Activated naive CD4-positive, alpha-beta T cell treated with anti-CD3 and anti-CD28 coated beads, Interleukin-2, amount 10 ng/mL, durations not matched to agents 7 days and 5 days (primary cell): ENCODE measurements at places on chromosomes 5 and 9.

- DNase-seq: peak; percentile 20
Observed at GRCh38 chr9:119365291-119366027, 3.8 kb downstream of the BRINP1 start.

DNA sequence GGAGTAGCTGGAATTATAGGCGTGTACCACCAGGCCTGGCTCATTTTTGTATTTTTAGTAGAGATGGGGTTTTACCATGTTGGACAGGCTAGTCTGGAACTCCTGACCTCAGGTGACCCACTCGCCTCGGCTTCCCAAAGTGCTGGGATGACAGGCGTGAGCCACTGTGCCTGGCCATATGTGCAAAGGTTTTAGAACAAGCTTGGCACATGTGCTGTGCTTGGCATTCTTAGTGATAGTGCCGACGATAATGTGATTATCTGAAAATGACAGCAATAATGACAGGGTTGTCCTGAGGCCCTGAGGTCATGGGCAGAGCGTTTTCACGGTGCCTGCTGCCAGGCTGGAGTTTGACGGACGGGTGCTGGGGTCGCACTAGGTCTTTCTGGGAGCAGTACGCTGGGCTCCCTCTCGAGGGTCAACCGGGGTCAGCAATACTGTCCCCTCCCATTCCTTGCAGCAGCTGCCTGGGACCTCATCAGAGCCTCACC, 42.6 kb downstream of the HMCN2 start:
- no peak for DNase-seq

GRCh38 chr9:133269537-133270362, 5.3 kb downstream of the ABO start:
- no peak for DNase-seq

GRCh38 chr5:102916109-102916508, 161.0 kb downstream of the PAM start:
- DNase-seq: no peak

DNA sequence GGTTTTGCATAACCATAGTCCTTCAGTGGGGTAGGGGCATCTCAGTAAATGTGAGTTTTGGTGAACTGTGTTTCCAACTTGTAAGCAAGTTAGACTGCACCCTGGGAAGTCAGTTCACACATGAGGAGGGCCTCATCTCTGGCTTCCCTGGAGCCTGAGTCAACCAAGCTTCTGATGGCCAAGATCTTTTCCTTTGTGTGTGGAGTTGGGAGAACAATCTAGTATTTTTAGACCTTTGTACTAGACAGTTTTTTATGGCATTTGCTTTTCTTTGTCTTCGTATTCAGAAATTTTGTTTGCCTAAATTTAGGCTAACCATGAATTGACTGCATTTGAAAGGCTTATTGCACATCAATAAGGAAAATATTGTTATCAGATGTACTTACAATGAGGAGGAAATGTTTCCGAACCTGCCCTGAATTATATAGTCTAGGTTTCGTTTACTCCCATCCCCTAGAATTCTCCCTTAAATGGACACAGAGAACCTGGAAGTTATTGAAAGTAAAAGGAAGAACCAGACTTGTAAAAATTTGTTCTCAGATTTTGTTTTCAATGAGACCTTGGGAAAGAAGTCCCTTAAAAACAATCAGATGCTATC, 204.6 kb downstream of the AOPEP start:
- no peak for DNase-seq

GRCh38 chr5:17024686-17025180, 88.6 kb upstream of the MYO10 start:
- no peak for DNase-seq

- no peak for DNase-seq
Observed at GRCh38 chr5:82534986-82535385, 256.8 kb upstream of the RPS23 start.

DNA sequence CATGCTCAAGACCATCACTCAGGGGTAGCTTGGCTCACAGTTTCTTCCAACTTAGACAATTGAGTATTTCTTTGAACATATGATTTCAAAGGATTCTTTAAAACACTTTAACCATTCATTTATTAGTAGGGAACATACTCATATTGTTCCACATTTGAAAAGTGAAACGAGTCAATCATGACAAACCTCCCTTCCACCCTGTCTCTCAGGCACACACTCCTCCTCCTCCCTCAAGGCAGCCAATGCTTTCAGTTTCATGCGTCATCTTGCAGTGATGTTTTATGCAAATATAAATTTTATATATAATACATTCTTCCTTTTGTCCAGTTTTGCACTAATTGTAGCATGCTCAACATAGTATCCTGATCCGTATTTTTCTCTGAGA, 126.0 kb upstream of the BOD1 start:
- DNase-seq: no peak

DNA sequence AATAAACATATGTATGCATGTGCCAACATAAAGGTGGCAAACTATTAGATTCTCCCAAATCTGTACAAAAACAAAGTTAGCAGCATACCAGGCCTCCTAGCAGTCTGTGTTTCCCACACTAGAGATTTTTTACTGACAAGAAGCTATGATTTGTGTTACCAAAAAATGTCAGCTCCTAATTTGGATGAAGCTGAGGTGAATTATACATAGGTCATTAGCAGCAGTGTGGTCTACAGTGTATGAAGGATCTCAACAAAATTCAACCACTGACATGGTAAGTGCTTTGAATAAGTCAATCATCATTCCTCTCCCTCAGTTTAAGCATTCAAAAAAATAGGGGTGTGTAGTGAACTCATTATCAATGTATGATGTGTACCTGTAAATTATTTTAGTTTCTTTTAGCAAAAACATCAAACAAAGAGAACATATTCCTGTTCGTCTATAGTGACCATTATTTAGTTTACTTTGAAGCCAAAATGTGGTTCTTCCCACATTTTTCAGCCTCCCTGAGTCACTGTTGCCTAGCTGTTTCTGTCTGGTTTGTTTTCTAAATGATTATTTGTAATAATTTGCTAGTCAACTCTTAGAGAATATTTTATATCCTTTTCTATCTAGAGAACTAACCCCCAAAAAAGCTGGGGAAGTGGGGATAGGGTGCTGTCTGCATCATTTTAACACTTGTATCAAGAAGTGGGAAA, 52.1 kb upstream of the RGMB start:
- no peak for DNase-seq

DNA sequence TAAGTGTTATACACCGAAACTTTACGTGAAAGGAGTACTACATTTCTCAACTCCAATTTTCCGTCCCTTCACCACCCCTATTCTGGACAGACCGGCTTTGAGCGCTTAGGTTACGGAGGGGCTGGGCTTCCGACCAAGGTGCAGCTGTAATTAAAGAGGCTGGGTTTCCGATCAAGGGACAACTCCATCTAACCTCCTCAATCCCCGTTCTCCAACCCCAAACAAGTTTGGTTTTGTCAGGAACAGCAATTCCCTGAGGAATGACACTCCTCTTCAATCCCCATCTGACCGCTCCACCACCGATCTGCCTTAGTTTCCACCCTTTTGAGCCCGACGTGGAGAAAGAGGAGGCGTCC, 577 bp downstream of the TUT7 start:
- no peak for DNase-seq

GRCh38 chr9:88691811-88692210, 156.8 kb downstream of the NXNL2 start:
- no peak for DNase-seq

DNA sequence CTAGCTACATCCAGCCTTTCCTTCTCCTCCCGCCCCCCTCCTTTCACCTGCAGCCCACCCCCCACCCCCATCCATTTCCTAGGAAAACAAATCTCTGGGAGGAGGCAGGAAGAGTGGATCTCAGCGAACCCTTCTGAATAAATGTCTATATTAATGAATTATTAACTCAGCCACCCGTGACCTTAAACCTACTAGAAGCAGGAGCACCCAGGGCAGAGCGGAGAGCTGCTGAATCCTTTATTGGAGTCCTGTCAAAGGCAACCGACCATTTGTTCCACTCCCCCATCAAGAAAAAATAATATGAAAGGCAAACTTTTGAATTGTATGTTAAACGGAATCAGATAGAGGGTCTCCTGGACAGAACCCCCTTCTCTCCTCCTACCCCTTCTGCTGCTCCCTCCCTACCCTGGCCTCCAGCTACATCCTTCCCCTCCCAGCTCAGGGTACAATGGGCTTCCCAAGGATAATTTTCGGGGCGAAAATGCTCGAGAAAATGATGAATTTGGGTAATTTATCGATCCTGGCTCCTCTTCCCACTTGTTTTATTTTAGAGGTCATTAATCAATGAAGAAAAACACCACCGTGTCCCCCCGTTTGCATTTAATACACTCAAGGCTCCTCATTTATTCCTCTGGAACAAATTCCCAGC, 3.3 kb upstream of the PRDM6 start:
- no peak for DNase-seq

DNA sequence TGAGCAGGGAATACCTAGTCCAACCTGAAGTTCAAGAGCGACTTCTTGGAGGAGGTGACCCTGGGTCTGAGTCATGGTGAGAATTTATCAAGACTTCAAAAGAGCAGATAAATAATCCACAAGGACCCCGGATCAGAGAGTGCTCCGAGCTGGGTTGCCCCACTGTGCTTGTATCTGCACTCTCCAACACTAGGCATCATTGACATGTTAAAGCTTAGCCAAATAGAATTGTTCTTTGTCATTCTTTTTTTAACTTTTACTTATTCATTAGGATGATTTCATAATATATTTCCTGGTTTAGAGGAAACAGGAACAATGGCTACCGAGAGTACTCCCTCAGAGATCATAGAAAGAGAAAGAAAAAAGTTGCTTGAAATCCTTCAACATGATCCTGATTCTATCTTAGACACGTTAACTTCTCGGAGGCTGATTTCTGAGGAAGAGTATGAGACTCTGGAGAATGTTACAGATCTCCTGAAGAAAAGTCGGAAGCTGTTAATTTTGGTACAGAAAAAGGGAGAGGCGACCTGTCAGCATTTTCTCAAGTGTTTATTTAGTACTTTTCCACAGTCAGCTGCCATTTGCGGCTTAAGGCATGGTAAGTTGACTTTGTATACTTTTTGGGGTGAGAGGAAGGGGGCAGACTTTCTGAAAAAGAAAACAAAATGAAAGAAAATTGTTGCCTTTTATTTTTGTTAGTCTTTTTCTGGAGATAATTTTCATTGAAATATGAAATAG, at the start of gene CARD6:
Gene CARD6 (plus strand): TSS at position 300 of the 738 bp plus-strand sequence. CDS start 16 bp downstream, at position 316.
- no peak for DNase-seq

DNA sequence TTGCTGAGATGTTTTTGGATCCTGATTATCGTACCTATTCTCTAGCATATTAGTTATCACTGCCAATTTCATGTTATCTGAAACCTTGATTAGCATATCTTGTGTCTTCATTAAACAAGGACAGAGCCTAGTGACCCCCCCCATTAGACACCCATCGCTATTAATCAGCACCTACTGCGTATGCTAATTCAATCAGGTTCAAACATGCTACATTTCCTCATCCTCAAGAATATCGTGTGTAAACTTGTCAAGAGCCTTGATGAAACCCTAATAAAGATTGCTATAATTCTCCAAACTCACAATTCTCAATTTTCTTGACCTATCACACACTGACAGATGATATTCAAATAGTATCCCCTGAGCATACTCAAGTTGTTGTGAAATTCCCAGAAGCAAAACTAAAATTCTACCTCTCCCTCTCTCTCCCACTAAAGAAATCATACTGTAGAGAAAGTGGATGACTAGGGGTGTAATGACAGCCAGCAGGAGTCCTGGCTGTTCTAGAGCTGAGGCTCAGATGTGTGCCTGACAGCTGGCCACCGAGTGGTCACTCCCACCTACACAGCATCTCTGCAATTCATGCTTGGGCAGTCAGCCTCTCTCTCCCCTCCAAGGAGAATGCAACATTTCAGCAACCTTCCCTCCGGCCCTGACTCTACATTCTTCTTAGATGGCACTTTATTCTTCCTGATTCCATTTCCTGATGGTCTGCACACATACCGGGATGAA, 9.2 kb upstream of the ZNF354A start:
- no peak for DNase-seq

- DNase-seq: peak; percentile 65
Observed at GRCh38 chr5:178839319-178839704, 20.4 kb upstream of the ZNF354B start.

- DNase-seq: no peak
Observed at GRCh38 chr5:34057569-34057968, 14.6 kb upstream of the C1QTNF3 start.

- DNase-seq: peak; percentile 86
Observed at GRCh38 chr9:6007770-6008168, 7.7 kb downstream of the RANBP6 start.
